Heart right ventricle (tissue), 16 donors: ENCODE measurements at places on chromosomes 11 and 22. TPM values are rescaled to one million over a fixed set of nuclear protein-coding genes. Genes with fewer than 3 reads are reported as not detected.

Gene RPL3
- total RNA-seq = 243 TPM

Gene PRDM11
- 15.2 TPM for total RNA-seq

Gene OR8D1
- not detected for total RNA-seq

Gene CARNS1
- total RNA-seq = 20.7 TPM

Gene GGTLC3
- total RNA-seq = not detected

Gene PANX3
- not detected for total RNA-seq

Gene PKDREJ
- total RNA-seq = 0.13 TPM

DNA sequence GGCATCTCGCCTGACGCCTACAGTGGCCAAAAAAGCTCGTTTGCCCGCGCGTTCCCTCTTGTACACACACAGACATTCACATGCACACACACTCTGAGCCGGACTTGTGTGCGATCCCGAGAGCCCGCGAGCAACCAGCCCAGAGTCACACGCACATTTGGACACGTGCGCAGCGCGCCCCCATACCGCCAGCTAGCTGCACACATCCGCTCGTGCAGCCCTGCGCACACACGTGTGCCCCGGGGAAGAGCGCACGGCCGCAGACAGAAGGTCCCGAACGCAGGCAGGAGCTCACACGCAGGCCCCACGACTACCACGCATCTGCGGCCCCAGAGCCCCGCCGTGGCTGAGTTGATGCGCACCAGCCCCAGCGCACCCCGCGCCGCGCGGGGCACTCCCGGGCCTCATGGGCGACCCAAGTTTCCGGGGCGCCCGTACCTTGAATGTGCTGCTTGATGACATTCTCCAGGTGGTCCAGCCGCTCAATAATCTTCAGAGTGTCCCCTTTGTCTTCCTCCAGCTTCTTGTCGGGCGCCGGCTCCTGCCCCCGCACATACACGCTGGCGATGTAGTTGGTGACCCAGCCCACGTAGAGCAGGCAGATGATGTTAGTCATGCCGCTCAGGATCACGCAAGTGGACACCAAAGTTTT is 758 bp downstream of the GALNT18 start:
- H3K27me3 ChIP-seq = peaks cover 41% of the 10 kb centered on the region
- H3K4me3 ChIP-seq = peak overlapping the region; percentile 76
- peak overlapping the region; percentile 81 for H3K27ac ChIP-seq
- no peaks in the 10 kb centered on the region for H3K36me3 ChIP-seq

- H3K4me1 ChIP-seq = no peaks in the 10 kb centered on the region
- H3K4me3 ChIP-seq = no peak overlapping the region
Observed at GRCh38 chr11:73999581-74000306, 9.1 kb downstream of the UCP3 start.

- peaks cover 24% of the 10 kb centered on the region for H3K4me1 ChIP-seq
- H3K36me3 ChIP-seq = no peaks in the 10 kb centered on the region
- no peaks in the 10 kb centered on the region for H3K27me3 ChIP-seq
- H3K4me3 ChIP-seq = no peak overlapping the region
Observed at GRCh38 chr11:35009191-35009943, 92.9 kb downstream of the PDHX start.

DNA sequence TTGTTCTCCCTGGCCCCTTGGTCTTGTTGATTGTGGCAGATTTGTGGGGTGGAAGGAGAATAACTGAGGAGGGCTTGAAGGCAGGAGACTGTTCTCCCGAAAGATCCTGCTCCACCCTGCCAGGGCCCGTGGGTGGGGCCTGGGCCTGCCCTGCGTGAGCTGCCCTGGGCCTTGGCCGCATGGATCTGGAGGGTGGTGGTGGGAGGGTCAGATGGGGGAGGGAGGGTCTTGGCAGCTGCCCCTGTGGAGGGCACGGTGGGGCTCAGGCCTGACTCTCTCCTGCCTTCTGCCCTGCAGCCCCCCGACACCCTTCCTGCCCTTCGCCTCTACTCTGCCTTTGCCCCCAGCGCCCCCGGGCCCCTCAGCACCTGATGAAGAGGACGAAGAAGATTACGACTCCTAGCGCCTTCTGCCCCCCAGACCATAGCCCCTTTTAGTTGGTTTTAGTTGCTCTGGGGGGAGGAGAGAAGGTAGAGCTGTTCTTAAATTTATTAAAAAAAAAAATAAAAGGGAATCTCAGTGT is 1.9 kb downstream of the DRAP1 start:
- H3K27ac ChIP-seq = no peak overlapping the region
- H3K27me3 ChIP-seq = no peaks in the 10 kb centered on the region
- H3K4me1 ChIP-seq = peaks cover 37% of the 10 kb centered on the region
- H3K4me3 ChIP-seq = peak overlapping the region; percentile 98

DNA sequence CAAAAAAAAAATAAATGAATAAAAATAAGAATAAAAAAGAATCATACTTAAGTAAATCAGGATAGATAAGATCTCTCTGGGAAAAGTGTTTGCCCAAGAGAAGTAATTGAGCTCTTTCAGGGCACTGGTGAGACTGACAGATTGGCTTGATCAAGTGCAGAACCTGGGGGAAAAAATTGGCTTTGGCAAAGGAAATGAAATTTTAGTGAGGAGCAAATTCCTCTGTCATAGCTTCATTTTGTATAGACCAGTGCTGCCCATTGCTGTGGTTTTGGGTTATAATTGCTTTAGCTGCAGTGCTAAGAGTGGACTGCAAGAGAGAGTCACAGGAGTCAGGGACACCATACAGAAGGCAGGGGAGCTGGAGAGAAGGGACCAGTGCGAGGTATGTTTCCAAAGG is 35.7 kb downstream of the SFI1 start:
- no peaks in the 10 kb centered on the region for H3K36me3 ChIP-seq
- peaks cover 11% of the 10 kb centered on the region for H3K4me1 ChIP-seq
- no peak overlapping the region for H3K4me3 ChIP-seq
- H3K27ac ChIP-seq = no peak overlapping the region

- H3K36me3 ChIP-seq = no peaks in the 10 kb centered on the region
- no peak overlapping the region for H3K4me3 ChIP-seq
- H3K27ac ChIP-seq = no peak overlapping the region
- no peaks in the 10 kb centered on the region for H3K4me1 ChIP-seq
Observed at GRCh38 chr11:69141742-69142141, 14.0 kb upstream of the SMIM38 start.

DNA sequence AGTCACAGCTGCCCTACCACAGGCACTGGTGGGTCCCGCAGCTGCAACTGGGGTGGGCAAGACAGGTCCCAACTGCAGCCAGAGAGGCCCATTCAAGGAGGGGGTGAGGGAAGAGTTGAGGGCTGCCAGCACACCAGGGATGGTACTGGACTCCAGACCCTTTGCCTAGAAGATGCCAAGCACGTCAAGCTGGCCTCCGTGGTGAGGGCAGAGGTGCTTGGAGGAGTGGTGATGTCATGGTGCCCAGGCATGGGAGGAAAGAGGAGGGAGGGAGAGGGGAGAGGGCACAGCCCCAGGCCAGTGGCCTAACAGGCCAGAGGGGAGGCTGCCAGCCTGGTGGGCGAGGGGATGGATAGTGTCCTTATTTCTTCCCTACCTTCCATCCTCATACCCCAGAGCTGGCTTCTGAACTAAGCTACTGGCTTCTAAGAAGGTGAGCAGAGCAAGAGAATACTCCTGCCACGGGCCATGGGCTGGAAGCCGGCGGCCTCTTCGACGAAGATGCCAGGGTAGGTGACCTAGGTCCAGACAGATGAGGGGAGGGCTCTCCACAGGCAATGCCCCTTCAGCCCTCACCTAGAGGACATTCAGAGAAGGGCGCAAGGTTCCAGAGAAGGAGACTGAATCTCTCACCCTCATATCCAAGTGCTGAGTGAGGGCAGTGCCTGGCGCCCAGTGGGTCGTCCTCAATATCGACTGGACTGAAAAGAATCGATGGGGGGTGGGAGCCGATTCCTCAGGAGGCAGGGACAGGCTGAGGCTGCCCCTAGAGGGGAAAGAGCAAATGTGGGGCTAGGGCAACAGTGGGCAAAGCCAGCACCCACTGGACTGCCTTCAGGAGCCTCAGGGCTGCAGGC is 1.8 kb downstream of the SYT7 start:
- DNase-seq = no peak
- peaks cover 5% of the 10 kb centered on the region for H3K27me3 ChIP-seq
- no peaks in the 10 kb centered on the region for H3K36me3 ChIP-seq
- H3K4me1 ChIP-seq = peaks cover 8% of the 10 kb centered on the region
- H3K27ac ChIP-seq = no peak overlapping the region

DNA sequence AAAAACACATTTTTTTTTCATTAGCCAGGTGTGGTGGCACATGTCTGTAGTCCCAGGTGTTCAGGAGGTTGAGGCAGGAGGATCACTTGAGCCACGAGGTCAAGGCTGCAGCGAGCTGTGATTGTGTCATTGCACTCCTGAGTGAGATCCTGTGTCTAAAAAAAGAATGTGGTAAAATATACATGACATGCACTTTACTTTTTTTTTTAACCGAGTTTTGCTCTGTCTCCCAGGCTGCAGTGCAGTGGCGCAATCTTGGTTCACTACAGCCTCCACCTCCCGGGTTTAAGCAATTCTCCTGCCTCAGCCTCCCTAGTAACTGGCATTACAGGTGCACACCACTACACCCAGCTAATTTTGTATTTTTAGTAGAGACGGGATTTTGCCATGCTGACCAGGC is 22.5 kb upstream of the CLDN5 start:
- no peak for DNase-seq
- no peaks in the 10 kb centered on the region for H3K36me3 ChIP-seq
- H3K4me3 ChIP-seq = no peak overlapping the region
- H3K4me1 ChIP-seq = no peaks in the 10 kb centered on the region
- no peaks in the 10 kb centered on the region for H3K27me3 ChIP-seq
- no peak overlapping the region for H3K27ac ChIP-seq

DNA sequence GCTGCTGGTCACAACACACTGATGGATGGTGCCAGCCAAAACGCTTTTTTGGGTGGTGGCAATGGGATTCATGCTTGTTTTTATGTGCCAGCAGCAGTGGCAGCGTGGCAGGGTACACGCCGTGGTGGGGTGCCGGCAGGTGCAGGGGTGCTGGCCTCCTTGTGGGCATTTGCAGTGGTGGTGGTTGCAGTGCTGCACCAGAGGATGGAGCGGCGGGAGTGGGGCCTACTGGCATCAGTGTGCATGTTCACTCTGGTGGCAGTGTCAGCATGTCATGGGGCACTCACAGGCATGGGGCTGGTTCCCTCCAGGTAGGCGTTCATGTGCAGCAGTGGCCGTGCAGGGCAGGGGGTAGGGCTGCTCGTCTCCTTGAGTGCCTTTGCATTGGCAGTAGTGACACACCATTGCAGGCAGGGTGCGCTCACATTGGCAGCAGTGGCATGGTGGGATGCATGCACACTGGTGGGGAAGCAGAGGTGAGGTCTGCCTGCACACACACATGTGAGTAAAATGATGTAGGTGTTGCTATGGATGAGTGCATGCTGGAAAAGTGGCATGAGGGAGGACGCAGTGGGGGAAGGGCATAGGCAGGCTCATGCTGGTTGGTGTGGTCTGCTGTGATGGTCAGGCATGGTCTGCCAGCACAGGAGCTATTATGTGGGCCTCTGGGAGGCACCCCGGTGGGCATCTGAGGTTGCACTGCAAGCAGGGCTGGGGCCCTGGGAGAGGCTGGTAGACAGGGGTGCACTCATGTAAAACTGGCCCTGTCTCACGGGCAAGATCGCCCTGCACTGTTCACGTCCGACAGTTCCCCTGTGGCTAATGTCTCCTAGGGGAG is 29.9 kb downstream of the CCDC15 start:
- no peaks in the 10 kb centered on the region for H3K36me3 ChIP-seq
- no peaks in the 10 kb centered on the region for H3K27me3 ChIP-seq
- H3K27ac ChIP-seq = no peak overlapping the region
- no peaks in the 10 kb centered on the region for H3K4me1 ChIP-seq
- no peak overlapping the region for H3K4me3 ChIP-seq

GRCh38 chr11:106969644-106970355 is 48.5 kb downstream of the GUCY1A2 start:
- DNase-seq = peak; percentile 23
- H3K27ac ChIP-seq = no peak overlapping the region
- H3K27me3 ChIP-seq = no peaks in the 10 kb centered on the region
- H3K36me3 ChIP-seq = no peaks in the 10 kb centered on the region

DNA sequence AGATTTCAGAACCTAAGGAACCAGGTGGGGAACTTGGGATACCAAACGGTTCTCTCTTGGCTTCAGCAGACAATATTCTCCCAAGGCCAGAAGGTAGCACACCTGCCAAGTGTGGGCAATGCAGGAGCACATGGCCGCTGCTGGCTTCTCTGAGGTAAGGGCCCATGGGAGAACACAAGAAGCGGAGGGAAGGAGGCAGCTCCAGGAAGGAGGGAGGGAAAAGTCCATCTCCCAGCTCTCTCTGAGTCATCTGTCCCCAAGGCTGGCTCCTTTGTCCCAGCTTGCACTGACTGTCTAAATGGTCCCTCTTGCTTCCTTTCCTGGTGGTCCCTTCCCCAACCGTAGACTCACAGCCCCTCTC is 557.9 kb upstream of the CADM1 start:
- no peaks in the 10 kb centered on the region for H3K4me1 ChIP-seq
- no peak for DNase-seq
- no peaks in the 10 kb centered on the region for H3K27me3 ChIP-seq
- H3K36me3 ChIP-seq = no peaks in the 10 kb centered on the region
- no peak overlapping the region for H3K4me3 ChIP-seq

- no peak for DNase-seq
- H3K4me1 ChIP-seq = peaks cover 17% of the 10 kb centered on the region
- H3K27me3 ChIP-seq = no peaks in the 10 kb centered on the region
- H3K27ac ChIP-seq = no peak overlapping the region
Observed at GRCh38 chr22:46551321-46551720, 13.9 kb upstream of the CELSR1 start.

GRCh38 chr22:26367402-26368245 is 61.4 kb upstream of the ASPHD2 start:
- no peaks in the 10 kb centered on the region for H3K36me3 ChIP-seq
- H3K27me3 ChIP-seq = peaks cover 13% of the 10 kb centered on the region
- no peaks in the 10 kb centered on the region for H3K4me1 ChIP-seq
- no peak overlapping the region for H3K27ac ChIP-seq

- H3K4me3 ChIP-seq = no peak overlapping the region
- DNase-seq = peak; percentile 39
- peak overlapping the region; percentile 84 for H3K27ac ChIP-seq
Observed at GRCh38 chr11:8717876-8718753, 35.5 kb downstream of the RPL27A start.

GRCh38 chr22:22957090-22957489 is 69.5 kb downstream of the IGLL5 start:
- H3K4me1 ChIP-seq = peaks cover 20% of the 10 kb centered on the region
- no peak overlapping the region for H3K4me3 ChIP-seq
- H3K36me3 ChIP-seq = no peaks in the 10 kb centered on the region
- H3K27me3 ChIP-seq = peaks cover 46% of the 10 kb centered on the region

- H3K4me3 ChIP-seq = peak within 1 kb of the TSS; percentile 100
- no peaks in the 10 kb centered on the region for H3K36me3 ChIP-seq
- peak; percentile 84 for DNase-seq
- peak within 1 kb of the TSS; percentile 96 for H3K27ac ChIP-seq
- peaks cover 39% of the 10 kb centered on the region for H3K4me1 ChIP-seq
Observed at GRCh38 chr22:38272373-38273134, at the start of gene TMEM184B. Gene TMEM184B, minus strand, starts transcription at chr22:38273010. Its CDS starts 25,049 bp downstream, at chr22:38247961.
